Skeletal muscle tissue (tissue), 5 donors: ENCODE measurements at places on chromosomes 5 and 9. TPM values are rescaled to one million over a fixed set of nuclear protein-coding genes. Genes with fewer than 3 reads are reported as not detected.

The TPRN gene
- 2.6 TPM for total RNA-seq

The GPRIN1 gene
- 0.52 TPM for total RNA-seq

The SPINK13 gene
- not detected for total RNA-seq

The LAMC3 gene
- total RNA-seq = 0.52 TPM

The ELAVL2 gene
- 3.1 TPM for total RNA-seq

The FRMD3 gene
- 27.7 TPM for total RNA-seq
